ENCODE measurements at places on chromosomes 7 and 10.

DNA sequence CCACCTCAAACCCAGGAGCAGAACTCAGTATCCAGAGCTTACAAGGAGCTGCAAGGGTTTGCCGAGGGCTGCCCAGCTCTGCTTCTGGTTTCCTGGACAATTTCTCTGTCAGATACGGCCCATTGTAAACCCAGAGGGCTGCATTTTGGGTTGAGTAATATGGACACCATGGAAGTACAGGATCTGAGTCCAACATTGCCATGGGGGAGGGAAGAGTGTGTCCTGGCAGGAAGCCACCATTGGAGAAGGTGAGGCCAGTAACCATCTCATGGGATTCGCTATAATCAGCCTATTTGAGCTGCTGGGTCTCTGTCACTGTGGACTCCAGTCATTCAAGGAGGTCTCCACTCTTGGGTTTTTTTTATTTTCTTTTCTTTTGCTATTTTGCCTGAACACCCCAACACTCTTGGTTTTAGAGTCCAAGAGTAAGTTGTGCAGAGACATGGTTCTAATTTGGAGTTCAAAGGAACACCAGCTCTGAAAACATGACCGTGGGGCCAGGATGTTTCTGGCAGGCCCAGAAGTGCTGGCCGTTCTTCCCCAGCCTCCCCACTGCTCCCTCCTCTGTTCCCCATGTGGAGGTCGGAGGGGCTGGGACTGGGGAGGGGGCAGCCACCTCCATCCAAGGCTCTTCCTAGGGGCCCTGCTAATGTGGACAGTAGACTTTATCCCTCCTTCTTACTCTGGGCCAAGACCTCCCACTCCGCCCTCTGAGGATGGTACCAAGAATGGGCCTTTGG lies 46.2 kb downstream of the CHST3 start:
- DNase-seq, result no peak

DNA sequence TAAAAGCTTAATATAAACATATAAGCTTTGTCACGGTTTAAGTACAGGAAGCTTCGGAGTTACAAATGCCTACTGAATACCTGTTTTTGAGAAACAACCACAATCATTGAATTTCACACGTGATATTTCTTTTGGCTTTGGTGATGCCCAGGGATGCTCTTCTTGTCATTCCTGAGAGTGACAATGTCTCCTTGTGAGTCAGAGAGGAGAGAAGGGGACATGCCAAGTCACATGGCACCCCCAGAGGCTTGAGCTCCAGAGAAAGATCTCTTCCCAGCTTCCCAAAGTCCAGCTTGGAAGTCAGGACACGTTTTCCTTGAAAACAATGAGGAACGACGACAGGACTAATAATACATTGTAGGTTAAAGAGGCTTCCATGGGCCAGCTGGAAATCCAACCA lies 242.4 kb downstream of the ARHGAP21 start:
- no peak for DNase-seq

DNA sequence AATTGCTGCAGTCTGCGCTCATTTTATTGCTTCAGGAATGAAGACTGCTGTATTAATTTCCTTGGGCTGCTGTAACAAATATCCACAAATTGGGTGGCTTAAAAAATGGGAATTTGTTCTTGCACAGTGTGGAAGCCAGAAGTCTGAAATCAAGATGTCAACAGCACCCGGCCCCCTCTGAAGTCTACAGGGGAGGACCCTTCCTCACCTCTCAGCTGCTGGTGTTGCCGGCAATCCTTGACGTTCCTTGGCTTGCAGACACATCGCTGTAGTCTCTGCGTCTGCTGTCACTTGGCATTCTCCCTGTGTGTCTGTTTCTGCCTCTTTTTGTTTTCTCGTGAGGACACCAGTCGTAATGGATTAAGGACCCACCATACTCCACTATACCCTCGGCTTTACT lies 166.2 kb downstream of the PTPN20 start:
- DNase-seq, result no peak

GRCh38 chr10:22681783-22682183 lies 32.6 kb downstream of the PIP4K2A start:
- DNase-seq, result no peak

- DNase-seq, result no peak
Measured at GRCh38 chr7:77328669-77329068, 87.5 kb downstream of the GSAP start.

- no peak for DNase-seq
Measured at GRCh38 chr10:49150426-49150825, 16.6 kb upstream of the FAM170B start.

DNA sequence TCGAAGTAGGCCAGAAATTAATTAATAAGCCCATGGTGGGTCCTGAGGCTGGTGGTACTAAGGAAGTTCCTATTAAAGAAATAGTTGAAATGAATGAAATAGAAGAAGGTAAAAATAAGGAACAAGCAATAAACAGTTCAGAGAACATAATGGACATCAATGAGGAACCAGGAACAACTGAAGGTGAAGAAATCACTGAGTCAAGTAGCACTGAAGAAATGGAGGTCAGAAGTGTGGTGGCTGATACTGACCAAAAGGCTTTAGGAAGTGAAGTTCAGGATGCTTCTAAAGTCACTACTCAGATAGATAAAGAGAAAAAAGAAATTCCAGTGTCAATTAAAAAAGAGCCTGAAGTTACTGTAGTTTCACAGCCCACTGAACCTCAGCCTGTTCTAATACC lies 36.0 kb downstream of the SLK start:
- no peak for DNase-seq

DNA sequence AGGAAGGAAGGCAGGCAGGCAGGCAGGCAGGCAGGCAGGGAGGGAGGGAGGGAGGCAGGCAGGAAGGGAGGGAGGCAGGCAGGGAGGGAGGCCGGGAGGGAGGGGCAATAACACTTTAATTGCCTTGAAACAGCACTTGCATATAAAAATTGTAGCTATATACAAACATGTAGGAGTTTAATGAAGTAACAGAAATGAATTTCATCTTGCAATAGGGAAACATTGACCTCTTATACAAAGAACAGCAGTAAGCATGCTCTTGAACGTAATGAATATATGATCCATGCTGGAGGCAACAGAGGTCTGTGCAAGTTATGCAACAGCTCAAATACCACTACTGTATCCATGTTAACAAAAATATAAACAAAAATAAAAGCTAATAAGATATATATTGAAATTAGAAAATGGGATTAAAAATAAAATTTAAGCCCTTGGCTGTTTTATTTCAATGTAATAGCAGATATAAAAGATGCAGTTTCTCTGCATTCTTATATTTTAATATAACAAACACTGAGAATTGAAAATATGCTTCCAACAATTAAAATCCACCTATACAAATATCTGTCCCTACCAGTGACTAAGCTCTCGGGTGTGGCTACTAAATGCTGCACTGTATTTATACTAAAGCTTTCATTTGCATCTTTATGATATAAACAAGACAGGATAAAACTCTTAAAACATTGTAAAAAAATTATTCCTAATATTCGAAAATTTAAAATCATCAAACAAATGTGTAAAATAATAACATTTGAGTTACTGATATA lies 50.3 kb downstream of the CACNA2D1 start:
- no peak for DNase-seq

GRCh38 chr10:1394155-1394912 lies 338.1 kb downstream of the WDR37 start:
- DNase-seq, result no peak

GRCh38 chr7:20385126-20385525 lies 54.4 kb downstream of the ITGB8 start:
- DNase-seq, result no peak

DNA sequence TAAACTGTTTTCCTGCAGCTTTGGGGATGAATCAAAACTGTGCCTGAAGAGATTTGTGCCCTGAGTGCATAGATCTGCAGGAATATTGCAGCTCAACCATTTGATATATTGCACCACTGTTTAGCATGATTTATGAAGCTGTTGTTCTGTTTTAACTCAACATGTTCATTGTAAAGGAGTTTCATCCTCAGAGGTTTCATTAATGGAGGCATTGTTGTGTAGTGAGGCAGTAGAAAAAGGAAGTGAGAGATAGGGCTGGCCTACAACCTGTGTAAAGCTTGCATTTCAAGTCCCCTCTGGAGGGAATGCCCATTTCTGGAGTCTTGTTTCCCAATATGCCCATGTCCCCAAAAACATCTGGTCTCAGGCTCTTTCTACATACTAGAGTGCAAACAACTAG lies 67.5 kb downstream of the DNAJC12 start:
- no peak for DNase-seq

DNA sequence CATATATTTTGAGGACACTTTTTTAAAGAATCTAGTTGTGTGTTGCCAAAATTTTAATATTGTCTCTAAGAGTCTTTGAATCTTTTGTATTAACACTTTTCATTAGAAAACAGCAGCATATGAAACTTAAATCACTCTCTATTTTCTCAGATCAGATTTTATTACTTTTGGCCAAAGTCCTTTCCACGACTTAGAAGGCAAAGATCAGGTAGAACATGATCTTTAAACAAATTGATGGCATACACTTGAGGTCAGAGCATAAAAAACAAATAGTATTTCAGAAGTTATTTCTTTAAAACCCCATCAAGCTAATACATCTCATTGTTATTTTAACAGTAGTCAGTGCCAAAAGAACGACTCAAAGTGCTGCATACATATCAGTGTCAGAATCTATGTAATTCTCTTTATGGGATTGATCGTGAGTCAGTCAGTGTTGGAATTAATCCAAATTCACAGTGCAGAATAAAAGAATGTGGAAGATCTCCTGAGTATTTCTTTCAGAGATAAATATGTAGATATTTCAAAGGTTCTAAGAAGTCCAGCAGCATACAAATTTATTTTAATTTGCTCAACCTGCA lies 9.6 kb upstream of the AGMO start:
- DNase-seq, result no peak

- no peak for DNase-seq
Measured at GRCh38 chr7:18834577-18834976, 282.9 kb downstream of the TWIST1 start.
